ENCODE measurements at places on chromosomes 7 and 10.

DNA sequence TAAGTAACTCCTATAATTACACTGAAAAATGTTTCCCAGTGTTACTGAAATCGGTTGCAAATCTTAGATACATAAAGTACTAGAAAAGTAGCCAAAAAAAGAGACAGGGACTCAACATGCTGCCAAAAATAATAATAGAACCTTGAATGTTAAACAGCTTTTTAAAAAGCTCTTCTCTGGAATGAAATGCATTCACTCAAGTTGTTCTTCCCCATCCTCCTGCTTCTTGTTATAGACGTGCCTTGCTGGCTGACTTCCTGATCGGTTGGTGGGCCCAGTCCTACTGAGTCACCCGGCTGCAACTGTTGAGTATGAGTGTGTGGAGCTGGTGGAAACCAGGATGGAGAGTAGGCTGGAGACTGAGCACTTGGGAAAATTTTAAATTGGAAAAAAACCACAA is 30.6 kb upstream of the RAPGEF5 start:
- DNase-seq: no peak

DNA sequence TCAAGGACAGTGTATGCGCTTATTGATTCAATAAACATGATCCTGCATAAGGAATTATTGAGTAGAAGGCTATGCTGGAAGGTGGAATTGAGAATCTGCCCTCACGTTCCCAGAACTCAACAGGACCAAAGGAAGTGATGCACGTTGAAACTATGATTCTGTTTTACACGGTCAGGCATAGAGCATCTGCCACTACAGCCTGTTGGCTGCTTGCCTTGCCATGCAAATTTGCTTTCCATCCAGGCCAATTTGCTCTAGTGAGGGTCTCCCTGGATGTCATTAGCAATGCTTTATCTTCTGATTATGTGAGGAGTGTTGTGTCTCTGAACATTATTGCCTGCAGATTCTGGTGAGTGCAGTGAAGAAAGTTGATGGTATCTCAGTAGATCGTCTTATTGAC is 132.9 kb downstream of the ADRA2A start:
- DNase-seq: no peak

DNA sequence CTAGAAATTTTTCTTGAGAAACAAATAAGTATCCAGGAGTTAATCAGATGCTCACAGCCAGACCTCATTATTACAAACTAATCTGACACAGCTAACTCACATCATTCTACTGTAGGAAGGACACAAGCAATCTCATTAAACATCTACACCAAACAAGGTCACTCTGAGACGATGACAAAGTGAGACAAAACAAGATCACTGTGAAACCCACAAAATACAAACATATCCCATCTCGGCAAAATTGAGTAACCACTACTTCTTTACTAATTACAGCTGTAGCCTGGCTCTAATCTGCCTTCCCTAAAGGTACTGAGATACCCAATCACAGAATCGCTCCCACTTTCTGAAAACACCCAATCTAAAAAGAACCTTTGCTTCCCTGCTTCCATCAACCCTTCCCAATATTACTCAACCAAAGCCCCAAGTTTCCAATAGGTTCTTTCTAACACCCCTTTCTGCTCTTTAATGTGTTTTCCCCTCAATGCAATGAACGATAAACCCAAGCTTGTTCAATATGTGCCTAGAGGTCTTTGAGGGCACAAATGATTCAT is 26.9 kb downstream of the CCDC6 start:
- no peak for DNase-seq

DNA sequence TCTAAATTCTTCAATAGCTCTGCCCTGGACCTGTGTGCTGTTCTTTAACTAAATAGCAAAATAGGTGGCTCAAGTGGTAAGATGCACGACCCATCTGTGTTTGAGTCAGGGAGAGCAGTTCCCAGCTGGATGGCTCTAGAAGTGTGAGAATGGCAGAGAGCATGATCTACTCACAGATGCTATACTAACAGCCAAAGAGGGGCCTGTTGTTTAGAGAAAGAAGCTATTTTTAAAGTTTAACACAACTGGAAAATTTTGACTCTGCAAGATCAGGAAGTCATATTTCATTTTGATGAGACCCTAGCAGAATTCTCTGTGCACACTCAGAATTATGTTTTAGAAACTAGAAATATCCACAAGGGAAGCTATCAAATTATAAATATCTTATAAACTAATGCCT is 87.4 kb upstream of the PIP4K2A start:
- DNase-seq: no peak

DNA sequence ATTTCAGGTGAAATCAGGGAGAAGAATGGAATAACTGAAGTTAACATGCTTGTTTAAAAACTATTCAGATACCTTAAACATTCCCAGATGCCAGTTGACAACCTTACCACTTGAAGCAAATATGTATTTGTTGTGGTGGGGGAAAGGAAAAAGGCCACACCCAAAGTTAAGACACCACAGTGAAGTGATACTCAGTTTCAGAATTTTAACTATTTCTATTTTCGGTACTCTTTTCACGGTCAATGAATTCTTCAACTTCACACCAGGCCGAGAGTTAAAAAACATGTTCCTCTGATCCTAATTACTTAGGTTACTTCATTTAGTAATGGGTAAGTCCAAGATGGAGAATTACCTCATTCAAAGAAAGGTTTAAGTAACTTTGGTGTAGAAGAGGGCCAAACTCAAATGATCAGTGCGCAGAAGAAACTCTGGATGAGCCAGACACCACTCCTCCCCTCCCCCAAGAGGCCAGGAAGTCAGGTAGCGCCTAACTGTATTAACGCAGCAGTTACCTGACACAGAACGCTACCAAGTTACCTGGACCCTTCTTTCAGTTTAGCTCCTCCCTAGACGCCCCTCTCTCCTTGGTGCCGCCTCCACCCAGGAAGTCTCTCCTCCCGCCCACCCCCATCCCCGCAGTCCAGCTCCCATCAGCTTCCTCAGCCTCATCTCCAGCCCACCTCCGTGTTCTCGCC is 700 bp downstream of the MTPN start:
- DNase-seq: no peak

DNA sequence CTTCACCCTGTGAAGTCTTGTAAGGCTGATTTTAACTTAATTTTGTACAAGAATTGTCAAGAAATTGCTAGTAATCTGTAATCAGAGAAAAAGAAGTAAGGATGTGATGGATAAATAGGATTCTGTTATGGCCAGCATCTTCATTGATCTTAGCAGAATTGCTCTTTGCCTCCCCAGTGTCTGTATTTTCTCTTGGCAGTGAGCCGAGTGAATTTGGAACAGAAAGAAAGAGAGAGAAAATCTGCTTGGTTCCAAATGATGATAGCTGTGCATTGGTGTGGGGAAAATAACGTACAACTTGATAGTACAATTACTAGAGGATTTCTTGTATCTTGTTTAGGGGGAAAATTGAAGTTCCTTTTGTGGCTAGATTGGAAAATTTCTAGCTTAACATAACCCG is 34.6 kb downstream of the VTI1A start:
- no peak for DNase-seq

- DNase-seq: no peak
Measured at GRCh38 chr10:73576178-73576889, 14.8 kb downstream of the USP54 start.

GRCh38 chr7:158887594-158887993 is 31.2 kb downstream of the DYNC2I1 start:
- no peak for DNase-seq

GRCh38 chr7:53094827-53095226 is 59.4 kb downstream of the POM121L12 start:
- no peak for DNase-seq

DNA sequence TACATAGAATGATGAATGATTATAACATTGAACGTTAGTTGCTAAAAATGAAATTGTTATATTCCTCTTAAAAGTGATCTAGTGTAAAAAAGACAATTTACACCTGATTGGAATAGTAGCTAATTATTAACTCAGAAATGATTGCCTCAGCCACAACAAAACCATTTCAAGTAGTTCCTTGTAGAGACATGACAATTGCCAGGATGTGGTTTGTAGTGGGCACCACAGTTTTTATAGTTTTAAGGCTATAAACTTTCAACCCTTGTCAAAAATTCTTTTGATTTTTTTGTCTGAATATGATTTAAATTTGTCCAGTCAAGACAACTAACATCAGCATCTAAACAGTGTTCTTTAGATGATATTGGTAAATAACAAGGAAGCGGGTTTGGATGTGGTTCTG is 145.2 kb downstream of the SUGCT start:
- no peak for DNase-seq

DNA sequence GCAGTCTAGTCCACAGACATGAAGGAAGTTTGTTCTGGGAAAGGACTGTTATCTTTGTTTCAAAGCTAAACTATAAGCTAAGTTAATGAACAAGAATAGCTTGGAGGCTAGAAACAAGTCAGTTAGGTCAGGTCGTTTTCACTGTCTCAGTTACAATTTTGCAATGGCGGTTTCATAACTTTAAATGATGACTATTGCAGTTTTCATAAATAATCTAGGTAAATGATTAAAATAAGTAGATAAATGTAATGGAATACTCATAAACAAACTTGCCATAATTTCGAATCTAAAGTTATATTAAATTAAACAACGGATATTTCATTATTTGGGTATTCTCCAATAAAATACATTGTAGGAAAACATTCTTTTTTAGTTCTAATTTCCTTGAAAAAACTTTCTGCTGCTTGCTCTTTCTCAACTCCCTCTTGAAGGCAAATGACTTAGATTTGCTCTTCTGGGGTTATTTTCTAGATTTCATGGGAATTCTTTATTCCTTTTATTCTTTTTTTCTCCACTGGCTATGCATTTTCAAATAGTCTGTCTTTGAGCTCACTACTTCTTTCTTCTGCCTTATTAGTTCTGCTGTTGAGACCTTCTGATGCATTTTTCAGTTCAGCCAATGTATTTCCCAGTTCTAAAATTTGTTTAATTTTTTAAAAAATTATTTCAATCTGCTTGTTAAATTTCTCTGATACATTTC is 103.8 kb upstream of the APBB1IP start:
- DNase-seq: no peak

DNA sequence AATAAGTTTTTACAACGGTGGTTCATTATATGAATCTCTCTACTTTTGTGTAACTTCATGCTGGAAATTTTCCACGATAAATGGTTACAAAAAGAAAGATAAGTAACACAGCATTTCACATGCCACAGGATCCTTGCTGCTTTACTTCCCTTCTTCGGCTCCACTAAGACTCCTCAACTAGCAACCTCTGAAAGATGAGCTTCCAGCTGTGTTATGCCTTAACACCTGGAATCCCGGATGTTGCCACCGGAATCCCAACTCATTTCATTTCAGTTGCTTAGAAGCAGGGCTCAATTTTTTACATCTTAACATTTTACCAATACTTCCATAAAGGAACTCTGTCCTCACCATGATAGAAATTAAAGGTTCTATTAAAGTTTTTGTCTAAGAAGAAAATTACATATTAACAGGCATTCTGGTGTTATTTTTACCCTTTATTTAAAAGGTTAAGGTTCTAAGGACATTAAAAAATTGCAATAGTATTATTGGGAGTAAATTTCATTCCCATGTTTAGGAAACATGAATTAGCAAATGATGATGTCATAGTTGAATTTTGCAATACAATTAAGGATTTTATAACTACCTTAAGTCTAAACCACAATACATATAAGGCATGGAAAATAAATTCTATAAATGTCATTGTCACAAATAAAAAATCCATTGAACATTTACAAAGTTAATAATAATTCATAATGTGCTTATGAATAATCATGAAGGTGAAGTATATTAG is 57.1 kb upstream of the IL6 start:
- no peak for DNase-seq

DNA sequence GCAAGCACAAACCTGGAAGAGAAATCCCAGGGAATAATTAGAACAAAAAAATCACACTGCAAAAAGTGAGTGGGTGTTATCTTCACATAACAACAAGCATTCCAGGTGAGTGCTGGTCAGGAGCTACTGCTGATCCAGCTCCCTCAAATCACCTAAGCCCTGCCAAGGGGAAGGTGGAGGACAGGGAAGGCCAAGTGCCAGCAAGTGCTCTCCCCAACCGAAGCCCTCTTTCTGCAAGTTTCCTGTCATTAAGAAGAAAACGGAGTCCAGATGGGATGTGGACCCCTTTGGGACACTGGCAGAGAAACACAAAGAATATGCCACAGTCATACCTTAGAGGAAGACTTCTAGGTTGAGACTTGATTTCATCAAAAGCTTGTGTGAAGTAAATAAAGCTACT is 933.0 kb upstream of the ZNF722 start:
- no peak for DNase-seq

GRCh38 chr7:82347808-82348207 is 95.8 kb downstream of the CACNA2D1 start:
- no peak for DNase-seq

DNA sequence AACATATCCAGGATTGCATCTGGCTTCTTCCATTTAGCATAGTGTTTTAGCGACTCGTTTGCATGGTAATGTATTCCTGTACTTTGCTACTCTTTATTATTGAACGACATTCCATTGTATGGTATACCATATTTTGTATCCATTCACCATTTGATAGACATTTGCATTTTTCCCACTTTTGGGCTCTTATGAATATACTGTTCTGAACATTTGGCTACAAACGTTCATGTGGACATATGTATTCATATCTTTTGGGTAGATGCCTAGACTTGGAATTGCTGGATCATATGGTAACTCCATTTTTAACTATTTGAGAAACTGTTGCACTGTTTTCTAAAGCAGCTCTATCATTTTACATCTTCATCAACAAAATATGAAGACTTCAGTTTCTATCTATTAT is 383.7 kb upstream of the AKR1E2 start:
- DNase-seq: no peak

GRCh38 chr10:35225204-35225603 is 98.6 kb downstream of the CREM start:
- no peak for DNase-seq

GRCh38 chr7:98135984-98136383 is 29.3 kb downstream of the LMTK2 start:
- no peak for DNase-seq

- DNase-seq: no peak
Measured at GRCh38 chr10:7153750-7154149, 257.1 kb downstream of the SFMBT2 start.

- DNase-seq: no peak
Measured at GRCh38 chr7:1163121-1163520, 3.1 kb upstream of the ZFAND2A start.

GRCh38 chr7:28630350-28630749 is 218.0 kb downstream of the CREB5 start:
- no peak for DNase-seq

DNA sequence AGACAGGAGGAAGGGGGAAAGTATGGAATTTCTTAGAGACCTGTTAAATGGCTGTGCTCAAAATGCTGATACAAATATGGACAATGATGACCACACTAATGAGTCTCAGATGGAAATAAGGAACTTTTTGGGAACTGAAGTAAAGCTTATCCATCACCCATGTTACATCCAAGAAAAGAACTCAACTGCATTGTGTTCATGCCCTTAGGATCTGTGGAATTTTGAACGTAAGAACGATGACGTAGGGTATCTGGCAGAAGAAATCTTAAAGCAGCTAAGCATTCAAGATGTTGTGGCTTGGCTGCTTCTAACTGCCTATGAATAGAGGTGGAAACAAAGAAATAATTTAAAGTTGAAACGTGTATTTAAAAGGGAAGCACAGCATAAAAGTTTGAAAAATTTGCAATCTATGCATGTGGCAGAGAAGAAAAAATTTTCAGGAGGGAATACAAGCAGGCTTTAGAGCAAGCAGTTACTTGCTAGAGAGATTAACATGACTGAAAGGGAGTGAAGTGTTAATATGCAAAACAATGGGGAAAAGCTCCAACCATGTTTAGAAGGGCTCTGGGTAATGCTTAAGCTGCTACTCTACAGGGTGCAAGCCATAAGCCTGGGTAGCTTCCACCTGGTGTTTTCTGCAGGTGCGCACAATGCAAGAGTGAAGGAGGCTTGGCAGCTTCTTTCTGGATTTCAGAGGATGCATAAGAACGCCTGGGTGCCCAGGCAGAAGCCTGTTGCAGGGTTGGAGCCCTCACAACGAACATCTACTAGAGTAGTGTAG is 499.7 kb upstream of the SEMA3D start:
- no peak for DNase-seq
